ENCODE measurements at places on chromosomes 1 and 21.

GRCh38 chr1:168365719-168366479 is 85.2 kb downstream of the TBX19 start:
- H3K36me3 ChIP-seq = no peaks in the 10 kb centered on the region
- H3K27ac ChIP-seq = no peak overlapping the region
- no peak for DNase-seq
- no peaks in the 10 kb centered on the region for H3K4me1 ChIP-seq
- peaks cover 6% of the 10 kb centered on the region for H3K27me3 ChIP-seq
- no peak overlapping the region for H3K4me3 ChIP-seq

DNA sequence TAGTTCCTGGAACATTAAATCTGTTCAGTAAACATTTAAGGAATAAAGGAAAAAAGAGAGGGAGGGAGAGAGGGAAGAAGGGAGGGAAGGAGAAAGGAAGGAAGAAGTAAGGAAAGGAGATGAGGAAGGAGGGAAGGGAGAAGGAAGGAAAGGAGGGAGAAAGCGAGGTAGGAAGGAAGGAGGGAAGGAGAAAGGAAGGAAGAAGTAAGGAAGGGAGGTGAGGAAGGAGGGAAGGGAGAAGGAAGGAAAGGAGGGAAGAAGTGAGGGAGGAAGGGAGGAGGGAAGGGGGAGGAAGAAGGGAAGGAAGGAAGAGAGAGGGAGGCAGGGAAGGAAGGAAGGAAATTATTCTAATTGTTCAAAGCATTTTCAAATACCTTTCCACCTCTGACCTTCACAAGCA is 77.2 kb upstream of the JUN start:
- peaks cover 6% of the 10 kb centered on the region for H3K27me3 ChIP-seq
- no peaks in the 10 kb centered on the region for H3K36me3 ChIP-seq
- no peak overlapping the region for H3K27ac ChIP-seq
- no peak for DNase-seq
- no peak overlapping the region for H3K4me3 ChIP-seq
- peaks cover 6% of the 10 kb centered on the region for H3K4me1 ChIP-seq

DNA sequence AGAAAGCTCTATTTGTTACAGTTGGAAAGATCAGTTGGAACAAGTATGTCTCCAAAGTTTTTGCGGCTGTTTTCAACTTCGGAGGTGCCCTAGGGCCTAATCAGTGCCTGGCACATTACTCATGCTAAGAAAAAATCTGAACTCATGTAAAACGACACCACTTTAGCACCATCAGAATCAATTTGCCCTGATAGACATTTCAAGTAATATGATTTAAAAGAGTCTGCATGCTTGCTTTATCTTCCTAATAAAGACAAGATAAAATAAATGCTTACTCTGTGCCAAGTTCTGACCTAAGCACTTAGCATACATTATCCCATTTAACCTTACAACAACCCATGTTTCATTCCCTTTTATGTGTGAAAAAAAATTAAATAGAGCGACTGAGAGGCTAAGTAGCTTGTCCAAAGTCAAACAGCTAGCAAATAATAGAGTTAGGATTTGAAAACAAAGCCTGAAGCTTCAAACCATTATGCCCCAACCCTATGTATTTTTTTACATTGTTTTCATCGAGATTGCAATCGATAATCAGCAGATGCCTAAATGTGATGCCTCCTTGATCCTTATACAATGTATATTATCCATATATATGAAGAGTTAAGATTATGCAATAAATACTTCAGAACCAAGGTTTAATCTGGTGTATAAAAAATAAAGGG is 91.3 kb downstream of the DENND1B start:
- DNase-seq = no peak
- H3K4me1 ChIP-seq = peaks cover 5% of the 10 kb centered on the region
- no peak overlapping the region for H3K27ac ChIP-seq

- H3K4me1 ChIP-seq = no peaks in the 10 kb centered on the region
- no peaks in the 10 kb centered on the region for H3K27me3 ChIP-seq
- no peak for DNase-seq
- no peaks in the 10 kb centered on the region for H3K36me3 ChIP-seq
- no peak overlapping the region for H3K27ac ChIP-seq
Measured at GRCh38 chr1:62621907-62622306, 24.6 kb downstream of the ANGPTL3 start.

GRCh38 chr1:46039571-46040052 is 92.8 kb downstream of the PIK3R3 start:
- H3K27me3 ChIP-seq = peaks cover 2% of the 10 kb centered on the region
- no peak for DNase-seq
- H3K4me1 ChIP-seq = no peaks in the 10 kb centered on the region
- peaks cover 8% of the 10 kb centered on the region for H3K36me3 ChIP-seq
- no peak overlapping the region for H3K27ac ChIP-seq

- H3K4me3 ChIP-seq = no peak overlapping the region
- peaks cover 49% of the 10 kb centered on the region for H3K4me1 ChIP-seq
- H3K36me3 ChIP-seq = peaks cover 18% of the 10 kb centered on the region
- H3K27ac ChIP-seq = peak overlapping the region; percentile 59
- no peak for DNase-seq
Measured at GRCh38 chr1:54371038-54371941, 34.9 kb downstream of the SSBP3 start.

- no peaks in the 10 kb centered on the region for H3K27me3 ChIP-seq
- DNase-seq = no peak
- no peaks in the 10 kb centered on the region for H3K4me1 ChIP-seq
- H3K4me3 ChIP-seq = no peak overlapping the region
Measured at GRCh38 chr1:113094506-113094905, 21.5 kb downstream of the LRIG2 start.

DNA sequence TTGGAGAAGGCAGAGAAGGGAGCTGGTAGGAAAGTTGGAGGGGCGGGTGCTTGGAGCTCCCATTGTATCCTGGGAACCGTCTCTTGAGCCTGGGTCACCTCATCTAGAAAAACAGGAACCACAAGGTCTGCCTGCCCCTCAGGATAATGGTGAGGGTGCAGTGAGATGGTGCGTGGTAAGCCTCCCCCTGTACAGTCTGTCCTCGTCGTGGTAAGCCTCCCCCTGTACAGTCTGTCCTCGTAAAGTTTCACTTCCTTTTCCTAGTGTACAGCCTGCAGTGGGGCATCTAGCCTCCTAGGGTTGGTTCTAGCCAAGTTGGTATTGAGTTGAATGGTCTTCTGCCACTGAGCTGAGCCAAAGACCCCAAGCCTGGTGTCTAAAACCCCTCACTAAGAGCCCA is 66.5 kb upstream of the IGSF21 start:
- no peaks in the 10 kb centered on the region for H3K27me3 ChIP-seq
- DNase-seq = no peak
- no peak overlapping the region for H3K27ac ChIP-seq
- H3K4me3 ChIP-seq = no peak overlapping the region

- DNase-seq = no peak
- peak overlapping the region; percentile 25 for H3K27ac ChIP-seq
- peaks cover 2% of the 10 kb centered on the region for H3K27me3 ChIP-seq
Measured at GRCh38 chr1:101264697-101265096, 27.9 kb downstream of the S1PR1 start.

DNA sequence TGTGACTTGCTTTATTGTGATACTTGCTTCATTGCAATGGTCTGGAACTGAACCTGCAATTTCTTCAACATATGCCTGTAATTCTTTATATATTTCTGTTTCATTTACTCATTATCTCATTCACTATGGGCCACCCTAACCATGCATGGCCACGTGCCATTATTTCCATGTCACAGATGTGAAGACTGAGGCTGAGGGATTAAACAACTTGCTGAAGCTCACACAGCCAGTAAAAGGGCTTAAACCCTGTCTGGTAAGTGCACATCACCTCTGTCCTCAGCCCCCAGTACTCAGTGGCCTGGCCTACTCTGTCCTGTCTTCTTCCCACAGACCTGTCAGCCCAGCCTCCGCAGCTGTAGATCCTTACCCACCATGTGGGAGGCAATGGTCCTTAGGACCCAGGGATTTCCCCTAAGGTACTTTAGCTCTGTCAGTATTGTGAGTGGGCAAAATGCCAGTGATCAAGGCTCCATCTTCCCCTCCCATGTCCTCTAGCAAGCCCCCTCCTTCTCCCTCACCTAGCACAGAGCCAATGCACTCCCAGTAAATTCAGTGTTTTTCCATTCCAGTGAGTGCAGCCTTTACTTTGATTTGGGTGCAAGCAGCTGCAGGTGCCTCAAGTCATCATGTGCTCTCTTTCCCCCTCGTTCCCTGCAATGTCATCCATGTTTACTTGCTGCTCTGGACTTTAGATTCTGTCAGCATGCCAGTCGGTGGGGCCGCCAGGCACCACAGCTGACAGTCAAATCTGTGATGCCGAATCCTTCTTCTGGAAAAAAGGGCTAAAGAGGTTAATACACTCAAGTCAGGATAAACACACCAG is 228.2 kb upstream of the PROX1 start:
- peaks cover 4% of the 10 kb centered on the region for H3K27me3 ChIP-seq
- H3K27ac ChIP-seq = peak overlapping the region; percentile 57
- no peak for DNase-seq
- H3K36me3 ChIP-seq = no peaks in the 10 kb centered on the region
- H3K4me3 ChIP-seq = no peak overlapping the region

DNA sequence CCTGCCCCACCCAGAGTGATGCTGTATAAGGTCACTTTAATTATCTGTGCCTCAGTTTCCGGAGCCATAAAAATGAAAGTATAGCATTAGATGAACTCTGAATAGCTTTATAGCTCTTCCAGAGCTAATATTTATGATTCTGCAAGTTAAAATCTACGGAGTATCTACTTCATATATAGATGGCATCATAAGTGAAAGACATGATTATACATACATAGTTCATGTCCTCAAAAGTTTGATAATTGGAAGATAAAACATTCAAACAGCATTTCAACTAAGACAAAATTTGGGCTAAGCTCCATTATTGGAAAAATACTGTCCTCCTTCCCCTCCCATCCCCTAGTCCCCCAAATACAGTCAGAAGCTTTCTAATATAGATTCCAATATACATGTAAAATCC is 4.2 kb downstream of the AKT3 start:
- peaks cover 7% of the 10 kb centered on the region for H3K27me3 ChIP-seq
- no peak for DNase-seq
- no peak overlapping the region for H3K27ac ChIP-seq

DNA sequence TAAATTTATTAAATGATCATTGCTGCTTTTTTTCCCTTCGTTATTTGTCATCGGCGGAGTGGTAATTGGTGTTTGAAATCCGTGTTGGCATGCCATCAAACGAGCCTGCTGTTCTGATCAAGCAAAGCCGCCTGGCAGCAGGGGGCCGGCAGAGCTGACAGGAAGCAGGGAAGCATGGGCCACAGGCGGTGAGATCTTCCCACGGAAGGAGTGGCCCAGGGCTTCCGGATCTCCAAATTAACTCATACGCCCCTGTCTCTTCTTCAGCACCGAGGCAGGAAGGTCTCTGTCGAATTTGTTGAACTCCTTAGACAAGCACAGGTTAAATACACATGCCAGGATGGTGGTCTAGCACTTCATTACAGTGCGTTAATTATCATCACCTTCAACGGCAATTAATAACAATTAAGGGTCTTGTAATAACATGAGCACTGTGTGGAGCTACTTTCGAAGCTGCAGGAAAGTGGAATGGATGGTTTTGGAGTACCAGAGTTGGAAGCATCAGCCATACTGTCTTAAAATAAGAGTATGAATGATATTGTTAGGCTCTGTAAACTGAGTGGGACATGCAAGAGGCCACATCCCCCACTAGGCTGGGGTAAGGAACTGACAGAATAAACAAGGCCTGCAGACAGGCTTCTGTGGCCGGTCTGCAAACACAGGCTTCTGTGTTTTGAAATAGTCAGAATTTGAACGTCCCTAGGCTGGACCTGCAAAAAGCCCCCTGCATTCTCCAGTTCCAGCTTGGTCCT is 199.4 kb upstream of the DAB1 start:
- peak; percentile 58 for DNase-seq
- no peaks in the 10 kb centered on the region for H3K27me3 ChIP-seq
- no peaks in the 10 kb centered on the region for H3K36me3 ChIP-seq
- no peak overlapping the region for H3K4me3 ChIP-seq
- H3K4me1 ChIP-seq = peaks cover 19% of the 10 kb centered on the region

GRCh38 chr1:242196101-242196500 is 197.2 kb upstream of the MAP1LC3C start:
- H3K4me3 ChIP-seq = no peak overlapping the region
- no peak overlapping the region for H3K27ac ChIP-seq
- no peaks in the 10 kb centered on the region for H3K27me3 ChIP-seq
- H3K4me1 ChIP-seq = no peaks in the 10 kb centered on the region

- no peaks in the 10 kb centered on the region for H3K36me3 ChIP-seq
- DNase-seq = peak; percentile 11
Measured at GRCh38 chr1:23980728-23981070, 572 bp upstream of the SRSF10 start.

DNA sequence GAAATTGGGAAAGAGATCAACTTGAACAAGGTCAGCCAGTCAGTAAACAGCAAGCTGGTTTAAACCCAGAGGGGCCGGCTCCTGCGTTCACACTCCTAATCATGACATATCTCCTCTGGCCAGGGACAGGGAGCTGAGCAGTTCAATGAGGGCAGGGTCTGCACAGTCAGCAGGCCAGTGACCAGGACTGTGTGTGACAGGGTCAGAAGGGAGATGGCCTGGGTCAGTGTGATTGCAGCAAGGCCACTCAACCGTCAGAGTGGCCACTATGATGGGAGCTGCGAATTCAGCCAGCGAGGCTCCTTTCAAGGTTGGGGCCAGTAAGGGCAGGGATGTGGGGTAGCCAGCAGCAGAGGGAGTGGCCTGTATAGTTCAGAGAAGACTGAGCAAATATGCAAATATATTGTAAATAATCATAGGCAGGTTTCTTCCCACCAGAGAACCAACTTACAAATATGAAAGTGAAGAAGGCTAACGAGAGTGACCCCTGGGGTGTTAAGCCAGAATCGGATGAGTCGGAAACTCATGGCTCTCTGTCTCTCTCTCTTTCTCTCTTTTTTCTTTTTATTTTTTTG is 20.0 kb downstream of the NOL9 start:
- H3K36me3 ChIP-seq = peaks cover 19% of the 10 kb centered on the region
- H3K27me3 ChIP-seq = peaks cover 3% of the 10 kb centered on the region
- no peak overlapping the region for H3K27ac ChIP-seq
- no peak for DNase-seq
- H3K4me3 ChIP-seq = no peak overlapping the region

DNA sequence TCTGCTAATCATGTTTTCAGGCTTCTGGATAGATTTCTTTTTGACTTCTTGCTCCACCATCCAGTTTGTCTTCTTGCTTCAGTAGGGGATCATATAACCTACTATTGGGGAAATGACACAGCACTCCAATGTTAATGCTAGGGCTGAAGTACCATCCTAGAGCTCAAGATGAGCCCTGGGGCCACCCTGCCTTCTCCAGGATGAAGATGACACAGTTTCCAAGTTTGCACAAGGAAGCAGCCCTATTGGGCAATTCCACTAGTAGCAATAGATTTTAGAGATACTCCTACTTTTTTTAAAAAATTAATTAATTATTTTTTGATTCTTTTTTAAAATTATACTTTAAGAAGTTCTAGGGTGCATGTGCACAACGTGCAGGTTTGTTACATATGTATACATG is 11.3 kb upstream of the KLF18 start:
- H3K27ac ChIP-seq = no peak overlapping the region
- no peak for DNase-seq
- no peaks in the 10 kb centered on the region for H3K27me3 ChIP-seq
- H3K36me3 ChIP-seq = no peaks in the 10 kb centered on the region
- H3K4me3 ChIP-seq = no peak overlapping the region

DNA sequence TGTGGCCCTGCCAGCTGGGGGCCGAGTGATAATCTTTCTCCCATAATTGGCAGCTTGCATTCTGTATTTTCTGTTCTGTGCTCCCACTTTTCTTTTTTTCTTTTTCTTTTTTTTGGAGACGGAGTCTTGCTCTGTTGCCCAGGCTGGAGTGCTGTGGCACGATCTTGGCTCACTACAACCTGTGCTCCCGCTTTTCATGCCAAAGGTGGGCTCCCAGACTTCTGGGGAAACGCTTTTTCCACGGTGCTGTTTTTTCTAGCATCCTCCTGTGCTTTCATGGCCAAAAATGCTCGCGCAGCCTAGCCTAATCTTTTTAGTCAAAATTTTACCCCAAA is 585 bp upstream of the AHCTF1 start:
- no peak for DNase-seq
- H3K4me3 ChIP-seq = peak overlapping the region; percentile 93
- peaks cover 8% of the 10 kb centered on the region for H3K36me3 ChIP-seq
- peaks cover 13% of the 10 kb centered on the region for H3K4me1 ChIP-seq
- H3K27ac ChIP-seq = peak overlapping the region; percentile 88

Data from endothelial cell (in vitro differentiated cells).